ENCODE measurements at places on chromosomes 12 and 14. TPM values are rescaled to one million over a fixed set of nuclear protein-coding genes. Genes with fewer than 3 reads are reported as not detected.
A peak's percentile ranks its signal among the peaks of the same experiment; 100 is the strongest.

DNA sequence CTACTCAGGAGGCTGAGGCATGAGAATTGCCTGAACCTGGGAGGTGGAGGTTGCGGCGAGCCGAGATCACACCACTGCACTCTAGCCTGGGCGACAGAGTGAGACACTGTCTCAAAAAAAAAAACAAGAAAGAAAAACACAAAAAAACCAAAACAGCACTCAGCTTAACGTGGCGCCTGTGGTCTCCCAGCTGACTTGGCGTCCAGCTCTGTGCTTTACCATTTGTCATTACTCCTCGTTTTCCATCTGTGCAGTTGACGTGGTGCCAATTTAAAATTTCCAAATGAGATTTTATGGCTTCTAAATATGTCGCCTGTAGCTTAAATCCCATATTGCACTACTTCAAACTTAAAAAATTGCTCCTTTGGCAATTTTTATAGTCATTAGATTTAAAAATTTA is 2.0 kb downstream of the MGP start:
- no peak for DNase-seq

- no peak for DNase-seq
Observed at GRCh38 chr12:118271770-118272417, 100.8 kb downstream of the TAOK3 start.

DNA sequence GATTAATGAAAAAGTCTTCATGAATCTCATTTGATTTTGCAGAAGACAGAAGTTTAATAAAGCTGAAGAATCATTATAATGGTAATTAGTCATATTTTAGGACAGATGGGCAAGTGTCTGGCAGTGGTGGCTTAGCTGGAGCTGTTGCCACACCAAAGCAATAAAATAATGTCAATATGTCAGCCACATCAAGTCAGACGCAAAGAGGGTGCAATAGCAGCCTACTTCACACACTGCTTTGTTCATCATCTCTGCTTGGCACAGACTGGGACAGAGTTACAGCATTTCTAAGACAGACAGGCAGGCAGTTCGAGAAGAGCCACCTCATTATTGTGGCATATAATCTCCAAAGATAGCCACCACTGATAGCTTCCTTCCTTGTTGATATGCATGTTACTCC is 16.9 kb upstream of the KRR1 start:
- DNase-seq = no peak

GRCh38 chr12:94560431-94561221 is 89.7 kb downstream of the TMCC3 start:
- DNase-seq = no peak

DNA sequence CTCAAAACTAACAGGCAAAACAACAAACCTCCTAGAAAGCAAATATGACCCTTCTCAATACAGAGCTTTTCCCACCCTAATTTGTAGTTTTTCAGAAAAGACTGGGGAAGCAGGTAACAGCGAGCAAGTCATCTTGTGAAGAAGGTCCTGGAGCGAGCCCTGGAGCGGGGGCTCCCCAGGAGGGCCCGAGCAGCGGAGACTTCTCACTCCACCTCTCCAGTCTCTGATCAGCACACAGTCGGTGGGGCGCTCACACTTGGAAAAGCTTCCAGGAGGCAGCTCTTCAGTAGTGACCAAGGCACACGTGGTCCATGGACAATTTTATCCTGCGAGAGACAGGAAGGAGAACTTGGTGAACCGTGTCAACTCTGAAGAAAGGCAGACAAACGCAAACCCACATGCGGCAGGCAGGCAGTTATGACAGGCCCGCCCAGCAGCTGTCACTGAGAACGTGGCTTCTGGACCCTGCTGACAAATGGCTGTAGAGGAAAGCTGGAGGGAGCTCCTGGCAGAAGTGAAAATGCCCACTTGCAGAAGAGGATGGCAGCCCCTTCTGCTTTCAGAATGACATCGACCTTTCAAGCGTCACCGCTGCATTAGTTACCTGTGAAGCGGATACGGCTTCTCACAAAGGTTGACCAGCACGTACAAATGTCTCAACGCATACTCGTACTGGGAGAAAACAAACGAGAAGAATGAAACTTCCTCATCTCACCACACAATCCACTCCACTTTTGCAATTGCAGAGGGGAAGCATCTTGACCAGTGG is 44.2 kb downstream of the LGMN start:
- DNase-seq = no peak

- DNase-seq = peak; percentile 82
Observed at GRCh38 chr14:34064349-34064748, 113.5 kb upstream of the EGLN3 start.

- peak; percentile 47 for DNase-seq
Observed at GRCh38 chr12:95796982-95797289, 6.4 kb upstream of the NTN4 start.

DNA sequence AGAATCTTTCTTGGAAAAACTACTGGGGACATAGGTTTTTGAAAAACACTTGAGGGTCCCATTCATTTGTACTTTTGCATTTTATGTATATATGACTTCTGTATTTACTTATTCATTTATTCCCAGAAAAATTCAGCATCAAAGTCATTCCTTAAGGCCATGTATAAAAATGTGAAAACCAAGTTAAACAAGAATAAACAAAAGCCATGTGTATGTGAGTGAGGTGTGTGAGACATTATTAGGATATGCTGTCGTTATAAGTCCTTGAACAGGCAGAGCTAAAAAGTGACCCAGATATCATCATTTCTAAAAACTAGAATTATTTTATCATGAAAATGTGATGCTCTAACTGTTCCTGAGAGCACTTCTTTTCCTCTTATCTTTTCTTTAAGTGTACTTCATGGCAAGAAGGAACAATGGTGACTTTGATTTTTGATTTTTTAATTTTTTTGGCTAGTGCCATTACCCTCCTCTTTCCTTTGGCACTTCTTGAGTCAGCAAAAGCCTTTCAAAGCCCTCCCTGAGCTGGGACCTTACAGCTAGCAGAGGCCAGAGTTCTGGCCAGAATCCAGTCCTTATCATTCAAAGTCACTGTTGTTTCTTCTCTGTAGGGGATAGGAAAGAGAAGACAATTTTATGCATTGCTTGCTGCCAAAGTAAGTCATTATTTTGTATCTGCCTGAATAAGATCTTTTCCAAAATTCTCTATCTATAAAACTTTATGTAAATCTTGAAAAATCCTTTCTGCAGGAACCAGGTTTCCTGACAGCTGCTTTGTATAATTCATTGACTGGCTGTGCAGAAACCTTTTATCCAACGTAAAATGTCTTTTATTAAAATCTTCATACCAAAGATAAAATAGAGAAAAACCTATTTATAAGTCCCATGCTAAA is 419.7 kb upstream of the PRICKLE1 start:
- DNase-seq = peak; percentile 25

- no peak for DNase-seq
Observed at GRCh38 chr12:5273709-5274108, 158.2 kb upstream of the NTF3 start.

GRCh38 chr12:93214523-93215289 is 163.0 kb upstream of the NUDT4 start:
- DNase-seq = no peak

GRCh38 chr12:111636209-111636945 is 37.3 kb upstream of the ATXN2 start:
- peak; percentile 87 for DNase-seq

- no peak for DNase-seq
Observed at GRCh38 chr12:92147491-92147890, 1.8 kb upstream of the BTG1 start.

- peak; percentile 27 for DNase-seq
Observed at GRCh38 chr14:86532219-86532618, 1002.3 kb downstream of the FLRT2 start.

DNA sequence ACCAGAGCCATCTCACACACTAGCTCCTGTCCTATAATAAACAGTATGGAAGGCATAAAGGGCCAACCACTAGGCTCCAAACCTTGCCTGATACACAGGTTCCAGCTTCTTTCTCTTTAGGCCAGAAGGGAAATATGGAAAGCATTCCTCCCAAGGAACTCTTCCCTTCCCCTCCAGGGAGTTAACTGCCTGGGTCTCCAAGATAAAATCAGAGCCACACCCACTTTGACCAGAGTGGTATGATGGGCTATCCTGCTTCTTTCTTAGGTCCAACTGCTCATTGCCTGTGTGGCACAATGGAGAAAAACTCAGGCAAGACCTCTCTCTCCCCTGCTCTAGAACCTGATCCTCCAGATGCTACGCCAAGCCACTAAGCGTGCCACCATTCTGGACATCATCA is 2.1 kb downstream of the TSSK4 start:
- no peak for DNase-seq

GRCh38 chr12:16331998-16332397 is 15.4 kb upstream of the MGST1 start:
- DNase-seq = no peak

DNA sequence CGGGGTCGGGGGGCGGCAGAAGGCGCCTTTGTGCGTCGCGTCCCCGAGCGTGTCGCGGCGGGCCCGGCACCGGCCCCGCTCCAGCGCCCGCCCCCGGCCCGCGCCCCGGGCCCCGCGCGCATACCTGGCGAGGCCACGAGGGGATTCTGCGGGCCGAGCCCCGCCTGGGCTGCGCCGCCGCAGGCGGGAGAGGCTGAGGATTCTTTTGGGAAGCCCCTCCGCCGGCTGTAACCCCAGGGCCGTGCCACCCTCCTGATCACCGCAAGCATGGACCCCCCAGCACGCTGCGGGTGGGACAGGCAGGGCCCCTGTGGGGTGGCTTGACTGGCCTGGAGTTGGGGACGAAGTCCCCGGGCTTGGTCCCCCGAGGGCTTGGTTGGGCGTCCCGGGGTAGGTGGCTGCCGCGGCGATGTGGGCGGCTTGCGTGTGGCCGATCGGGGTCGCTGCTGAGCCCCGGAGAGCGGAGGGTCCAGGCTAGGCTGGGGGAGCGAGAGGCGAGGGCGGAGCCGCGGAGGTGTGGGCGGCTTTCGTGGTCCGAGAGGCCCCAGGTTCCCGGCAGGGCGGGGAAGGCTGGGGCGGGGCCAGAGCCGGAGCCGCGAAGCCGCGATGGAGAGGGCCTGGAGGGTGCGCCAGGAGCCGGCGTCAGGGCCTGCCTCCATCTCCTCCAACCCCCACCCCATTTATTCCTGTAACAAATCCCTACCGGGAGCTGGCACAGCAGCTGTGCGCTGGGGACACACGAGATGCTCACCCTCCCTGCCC is 28.4 kb upstream of the GPR132 start:
- DNase-seq = peak; percentile 54

DNA sequence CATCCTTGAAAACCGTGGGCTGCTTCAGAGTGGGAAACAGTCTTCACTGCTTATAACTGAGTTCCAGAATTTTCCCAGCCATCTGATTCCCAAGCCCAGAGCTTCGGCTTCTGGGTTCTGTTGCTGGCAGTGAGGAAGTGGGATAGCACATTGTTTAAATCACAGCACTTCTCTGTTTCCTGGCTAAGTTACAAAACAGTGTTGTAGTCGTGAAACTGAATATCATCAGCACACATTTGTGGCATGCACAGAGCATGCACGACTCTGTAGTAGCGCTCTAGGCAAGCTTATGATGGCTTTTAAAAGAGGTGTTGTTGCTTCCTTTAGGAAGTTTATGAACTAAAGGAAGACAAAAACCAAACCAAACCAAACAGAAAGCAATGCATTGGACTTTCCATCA is 1005.5 kb downstream of the NRXN3 start:
- no peak for DNase-seq

GRCh38 chr12:29148596-29148910 is 525 bp upstream of the FAR2 start:
- peak; percentile 16 for DNase-seq

- DNase-seq = no peak
Observed at GRCh38 chr12:5648692-5649359, 216.9 kb downstream of the NTF3 start.

DNA sequence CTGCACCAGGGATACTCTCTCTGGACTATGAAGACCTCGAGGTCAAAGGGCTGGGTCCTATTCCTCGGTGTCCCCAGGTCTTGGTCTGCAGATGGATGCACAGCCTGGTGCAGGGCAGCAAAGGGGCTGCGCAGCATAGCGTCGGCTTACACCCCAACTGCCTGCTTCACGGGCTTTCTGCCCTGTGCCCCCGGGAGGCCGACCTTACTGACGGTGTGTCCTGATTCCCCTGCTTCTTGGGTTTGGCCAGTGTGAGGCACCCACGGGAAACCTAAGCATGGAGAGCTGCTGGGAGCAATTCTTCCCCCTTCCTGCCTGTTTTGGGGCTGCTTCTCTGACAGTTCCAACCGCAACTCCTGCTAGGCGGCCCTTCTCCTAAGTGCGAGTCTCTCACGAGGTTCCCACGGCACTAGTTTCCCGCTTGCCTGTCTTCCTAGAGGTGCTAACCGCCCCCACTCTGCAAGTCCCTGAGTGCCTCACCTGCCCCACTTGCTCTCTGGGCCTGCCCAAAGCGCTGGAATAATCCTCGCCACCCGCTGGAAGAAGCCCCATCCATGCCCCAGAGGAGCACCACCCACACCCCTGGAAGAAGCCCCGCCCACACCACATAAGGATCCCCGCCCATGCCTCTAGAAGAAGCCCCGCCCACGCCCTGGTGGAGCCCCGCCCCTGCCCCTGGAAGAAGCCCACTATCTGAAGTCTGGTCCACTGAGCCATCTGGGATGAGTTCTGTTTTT is 54.0 kb downstream of the PRIMA1 start:
- DNase-seq = no peak

DNA sequence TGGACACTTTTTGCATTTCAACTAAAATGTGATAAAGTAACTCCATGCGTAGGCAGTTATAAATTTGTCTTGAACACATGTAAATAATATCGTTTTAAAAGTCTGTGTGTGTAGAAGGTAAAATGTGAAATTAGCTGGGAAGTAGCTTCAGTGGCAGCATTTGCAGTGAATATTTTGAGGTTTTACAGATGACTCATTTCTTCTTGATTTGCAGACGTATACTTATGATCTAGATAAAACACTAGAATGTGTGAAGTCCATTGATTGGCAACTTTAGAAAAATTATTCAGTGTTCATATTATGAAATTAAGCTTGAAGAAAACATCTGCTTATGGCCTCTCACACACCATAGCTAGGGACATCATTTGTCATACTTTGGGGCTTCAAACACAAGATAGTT is 788.6 kb upstream of the NOVA1 start:
- no peak for DNase-seq

GRCh38 chr12:58089588-58089987 is 148.2 kb downstream of the ATP23 start:
- no peak for DNase-seq

- no peak for DNase-seq
Observed at GRCh38 chr12:8156416-8156815, 399 bp upstream of the ZNF705A start.

DNA sequence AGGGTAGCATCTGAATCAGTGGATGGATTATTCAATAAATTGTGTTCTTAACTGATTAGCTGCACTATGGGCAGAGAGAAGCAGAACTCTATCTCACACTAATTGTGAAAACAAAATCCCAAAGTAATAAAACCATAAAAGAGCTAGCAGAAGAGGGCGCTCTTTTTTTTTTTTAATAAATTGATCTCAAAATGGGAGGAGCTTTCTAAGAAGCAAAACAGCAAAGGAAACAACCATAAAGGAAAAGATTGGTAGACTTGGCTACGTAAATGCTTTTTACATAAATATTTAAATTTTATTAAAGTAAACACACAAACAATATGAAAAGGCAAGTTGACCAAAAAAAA is 1.5 kb upstream of the TM7SF3 start:
- DNase-seq = peak; percentile 71

The SMIM41 gene
- total RNA-seq = 0.98 TPM

The ZNF385A gene
- 1.6 TPM for total RNA-seq

The KLHL33 gene
- total RNA-seq = 0.18 TPM

The ISM2 gene
- total RNA-seq = 0.09 TPM

The LPAR5 gene
- total RNA-seq = not detected

The NPFF gene
- not detected for total RNA-seq

The TMCC3 gene
- total RNA-seq = 0.65 TPM

The NTF3 gene
- 1.3 TPM for total RNA-seq

The CD69 gene
- total RNA-seq = not detected

The ACOT2 gene
- total RNA-seq = 74.0 TPM

The SMCO2 gene
- not detected for total RNA-seq

The ADCY4 gene
- 6.3 TPM for total RNA-seq

The CLEC14A gene
- 0.63 TPM for total RNA-seq

Data from fibroblast of the aortic adventitia (primary cell).